ENCODE measurements at places on chromosomes 13 and 19.

DNA sequence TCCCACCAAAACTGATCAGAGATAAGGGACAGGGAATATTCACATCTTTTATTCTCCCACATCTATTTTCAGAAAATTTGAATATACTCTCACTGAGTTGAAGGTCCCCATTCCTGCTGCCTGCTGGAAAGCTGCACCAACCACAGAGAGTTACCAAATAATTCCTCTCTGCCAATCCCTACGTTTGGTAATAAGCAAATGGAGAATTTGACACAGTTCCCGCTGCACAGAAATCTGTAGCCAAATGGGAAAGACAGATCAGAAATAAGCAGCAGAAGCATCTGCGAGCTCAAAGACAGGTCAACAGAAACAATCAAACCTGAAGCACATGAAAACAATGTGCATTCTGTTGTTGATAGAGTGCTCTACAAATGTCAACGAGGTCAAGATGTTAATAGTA lies 9.9 kb downstream of the ZNF112 start:
- no peak for DNase-seq

- DNase-seq = no peak
Observed at GRCh38 chr19:7637374-7638256, 705 bp downstream of the STXBP2 start.

DNA sequence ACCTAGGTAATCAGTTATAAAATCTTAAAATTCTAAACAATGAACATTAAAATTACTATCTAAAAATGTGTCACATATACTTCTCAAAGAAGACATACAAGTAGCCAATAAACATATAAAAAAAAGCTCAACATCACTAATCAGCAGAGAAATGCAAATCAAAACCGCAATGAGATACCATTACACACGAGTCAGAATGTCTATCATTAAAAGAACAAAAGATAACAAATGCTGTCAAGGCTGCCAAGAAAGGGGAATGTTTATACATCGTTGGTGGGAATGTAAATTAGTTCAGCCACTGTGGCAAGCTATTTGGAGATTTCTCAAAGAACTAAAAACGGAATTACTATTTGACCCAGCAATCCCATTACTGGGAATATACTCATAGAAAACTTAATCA lies 310.3 kb upstream of the EDNRB start:
- DNase-seq = no peak

DNA sequence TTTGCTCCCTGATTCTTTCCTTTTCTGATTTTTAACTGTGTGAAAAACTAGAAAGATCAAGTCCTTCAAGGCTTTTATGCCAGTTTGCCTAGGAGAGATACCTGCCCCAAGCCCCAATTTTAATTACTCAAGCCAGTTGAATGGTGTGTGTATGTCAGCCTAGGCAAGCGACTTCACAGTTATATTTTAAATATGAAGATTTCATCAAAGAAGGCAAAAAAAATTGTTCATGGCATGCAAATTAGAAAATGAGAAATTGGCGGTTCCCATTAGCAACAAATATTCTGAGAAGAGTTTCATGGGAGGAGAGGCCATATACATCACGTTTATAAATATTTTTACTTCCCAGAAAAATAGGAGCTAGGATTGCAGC lies 167.6 kb downstream of the SLC7A1 start:
- no peak for DNase-seq

- no peak for DNase-seq
Observed at GRCh38 chr19:17327068-17327653, 7.5 kb downstream of the ANO8 start.

DNA sequence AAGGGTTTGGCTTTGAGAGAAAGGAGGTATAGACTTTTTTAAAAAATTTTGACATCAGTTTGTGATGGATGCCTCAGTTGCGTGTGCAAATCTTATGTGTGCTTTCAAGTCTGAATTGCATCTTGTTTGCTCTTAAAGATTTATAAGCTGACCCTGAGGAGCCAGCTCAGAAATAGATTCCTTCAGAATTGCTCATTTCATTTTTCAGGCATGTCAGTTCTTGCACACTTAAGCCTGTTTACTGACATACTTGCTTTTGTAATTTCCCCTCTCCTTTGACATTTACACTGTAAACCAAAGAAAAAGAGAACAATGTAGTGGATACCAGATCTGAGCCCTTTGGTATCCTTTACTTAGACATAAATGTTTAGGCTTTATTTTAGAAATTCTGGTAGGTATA lies 87.6 kb downstream of the RNF17 start:
- no peak for DNase-seq
